ENCODE measurements at places on chromosomes 2 and 18. TPM values are rescaled to one million over a fixed set of nuclear protein-coding genes. Genes with fewer than 3 reads are reported as not detected.

GRCh38 chr2:170975127-170975942 is 46.3 kb downstream of the GORASP2 start:
- peaks cover 14% of the 10 kb centered on the region for H3K4me1 ChIP-seq
- DNase-seq: no peak
- H3K4me3 ChIP-seq: peak overlapping the region; percentile 15

DNA sequence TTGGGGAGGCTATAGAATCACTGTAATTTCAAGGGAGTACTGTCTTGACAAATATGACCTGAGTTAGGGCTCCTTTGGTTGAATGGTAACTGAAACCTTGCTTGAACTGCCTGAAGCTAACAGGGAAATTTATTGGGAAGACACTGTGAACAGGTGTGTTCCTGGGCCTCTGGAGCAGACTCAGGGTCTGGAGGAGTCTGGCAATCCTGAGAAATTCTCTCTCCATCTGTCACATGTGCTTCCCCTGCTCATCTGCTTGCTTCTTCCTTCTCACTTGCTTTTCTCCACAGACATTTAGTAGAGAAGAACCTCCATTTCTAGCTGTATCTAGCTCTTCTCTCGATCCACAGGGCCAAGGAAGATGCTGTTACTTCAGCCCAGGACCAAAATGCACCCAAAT is 476.5 kb downstream of the LRP1B start:
- no peak for DNase-seq
- H3K4me3 ChIP-seq: no peak overlapping the region
- H3K4me1 ChIP-seq: no peaks in the 10 kb centered on the region
- no peaks in the 10 kb centered on the region for H3K36me3 ChIP-seq

The ASAP2 gene
- not detected for total RNA-seq

The EFR3B gene
- total RNA-seq: 0.05 TPM

DNA sequence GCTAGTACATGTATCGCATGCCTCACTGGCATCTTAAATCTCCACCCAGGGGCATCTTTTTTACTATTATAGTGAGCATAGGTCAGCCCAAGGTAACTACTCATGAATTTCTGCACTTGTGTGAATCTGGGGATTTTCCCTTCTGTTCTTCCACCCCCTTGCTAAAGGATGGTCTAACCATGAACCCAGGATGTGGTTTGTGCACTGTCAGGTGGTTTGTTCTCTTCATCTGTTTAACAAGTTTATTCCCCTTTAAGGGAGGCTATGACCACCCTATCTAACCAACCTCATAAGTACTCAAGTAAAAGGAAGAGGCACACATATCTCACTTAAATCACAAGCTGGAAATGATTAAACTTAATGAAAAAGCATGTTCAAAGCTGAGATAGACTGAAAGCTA is 243.0 kb downstream of the RPRM start:
- peak; percentile 78 for DNase-seq
- H3K4me1 ChIP-seq: peaks cover 19% of the 10 kb centered on the region
- peak overlapping the region; percentile 73 for H3K27ac ChIP-seq
- peaks cover 6% of the 10 kb centered on the region for H3K36me3 ChIP-seq
- peaks cover 4% of the 10 kb centered on the region for H3K27me3 ChIP-seq

DNA sequence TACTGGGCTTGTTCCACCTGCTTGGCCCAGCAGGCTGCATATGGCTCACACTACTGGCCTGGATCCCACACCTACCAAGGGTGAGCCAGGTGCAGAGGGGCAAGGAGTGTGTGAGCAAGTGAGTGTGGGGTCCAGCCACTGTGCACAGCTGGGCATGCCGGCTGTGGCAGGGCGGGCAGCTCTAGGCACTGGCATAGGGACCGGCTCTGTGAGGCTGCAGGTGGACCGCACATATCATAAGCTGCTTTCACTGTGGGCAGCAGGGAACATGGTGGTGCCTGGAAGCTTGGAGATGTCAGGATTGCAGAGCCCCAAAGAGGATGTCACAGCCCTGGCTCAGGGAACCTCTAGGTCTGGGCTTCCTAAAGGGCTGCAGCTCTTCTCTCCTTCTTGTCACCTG is 154.3 kb downstream of the THSD7B start:
- no peaks in the 10 kb centered on the region for H3K27me3 ChIP-seq
- H3K36me3 ChIP-seq: no peaks in the 10 kb centered on the region
- no peaks in the 10 kb centered on the region for H3K4me1 ChIP-seq
- no peak overlapping the region for H3K4me3 ChIP-seq
- no peak overlapping the region for H3K27ac ChIP-seq

All from activated CD8-positive, alpha-beta T cell treated with anti-CD3 and anti-CD28 coated beads, Interleukin-2, amount 10 ng/mL, durations not matched to agents 7 days and 5 days (primary cell).